ENCODE measurements at places on chromosomes 3 and 15. TPM values are rescaled to one million over a fixed set of nuclear protein-coding genes. Genes with fewer than 3 reads are reported as not detected.

Gene CDHR4
- not detected for total RNA-seq

Gene RMDN3
- total RNA-seq, result 9.4 TPM

Gene RARB
- 30.3 TPM for total RNA-seq

Gene RLBP1
- total RNA-seq, result not detected

DNA sequence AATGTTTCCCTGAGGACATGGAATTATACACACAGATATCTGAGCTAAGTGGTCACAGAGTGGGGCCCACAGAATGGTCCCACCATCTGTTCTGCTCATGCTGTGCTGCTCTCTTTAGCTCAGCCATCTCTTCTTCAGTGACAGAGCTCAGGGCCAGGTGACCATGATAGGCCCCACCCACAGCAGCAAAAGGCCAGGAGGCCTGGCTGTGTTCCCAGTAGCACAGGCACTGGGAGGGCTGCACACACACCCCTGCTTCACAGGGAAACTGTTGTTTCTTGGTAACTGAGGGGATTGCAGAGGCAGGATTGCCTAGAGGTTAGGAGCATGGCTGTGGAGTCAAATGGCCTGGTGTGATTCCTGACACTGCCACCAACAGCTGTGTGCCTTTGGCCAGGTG is 4.8 kb upstream of the FBXW12 start:
- DNase-seq, result no peak

GRCh38 chr3:32778389-32778788 is 39.4 kb upstream of the TRIM71 start:
- DNase-seq, result no peak

GRCh38 chr3:14126887-14127505 is 2.1 kb downstream of the TMEM43 start:
- no peak for DNase-seq

DNA sequence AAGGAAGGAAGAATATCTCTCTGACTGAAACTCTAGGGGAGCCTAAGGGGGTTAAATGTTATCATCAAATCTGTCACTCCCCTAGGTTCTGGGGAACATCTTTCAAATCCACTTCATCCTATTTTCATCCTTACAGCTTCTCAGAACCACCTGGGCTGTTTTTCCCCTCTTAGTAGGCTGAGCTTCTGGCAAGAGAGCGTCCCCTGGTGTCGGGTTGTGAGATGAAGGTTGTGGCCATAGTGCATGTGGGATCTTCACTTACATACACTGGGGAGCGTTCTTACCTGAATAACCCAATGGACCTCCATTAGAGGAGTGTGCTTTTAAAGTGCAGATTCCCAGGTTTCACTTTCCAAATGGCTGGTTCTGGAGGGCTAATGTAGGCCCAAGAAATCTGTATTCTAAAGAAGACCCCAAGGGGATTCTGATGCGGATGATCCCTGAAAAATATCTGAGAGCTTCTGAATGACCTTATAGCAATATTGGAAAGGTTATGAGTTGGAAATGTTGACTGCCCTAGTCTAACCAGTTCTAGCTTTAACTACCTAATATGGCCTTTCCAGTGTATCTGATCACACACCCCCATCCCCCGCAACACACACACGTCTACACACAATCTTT is 663.7 kb downstream of the AGBL1 start:
- peak; percentile 37 for DNase-seq

GRCh38 chr15:36232491-36232890 is 346.9 kb upstream of the CDIN1 start:
- no peak for DNase-seq

- no peak for DNase-seq
These were observed 302.5 kb downstream of the OCA2 start for GRCh38 chr15:27796405-27797320.

DNA sequence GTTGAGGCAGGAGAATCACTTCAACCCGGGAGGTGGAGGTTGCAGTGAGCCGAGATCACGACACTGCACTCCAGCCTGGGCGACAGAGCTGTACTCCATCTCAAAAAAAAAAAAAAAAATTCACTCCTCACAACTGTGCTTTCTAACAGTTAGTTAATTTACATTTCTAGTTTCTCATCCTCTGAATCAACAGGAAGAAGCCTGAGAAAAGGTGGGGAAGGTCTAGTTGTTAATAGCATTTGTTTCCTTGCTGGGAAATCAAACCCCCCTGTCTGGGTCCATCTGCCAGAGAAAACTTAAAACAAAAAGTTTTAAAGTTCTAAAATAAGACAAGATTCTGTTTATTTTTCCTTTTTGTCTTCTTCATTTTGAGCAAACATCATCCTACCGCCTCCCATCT is 62.3 kb downstream of the TMEM39A start:
- no peak for DNase-seq

GRCh38 chr15:24858737-24859601 is 95.8 kb upstream of the SNRPN start:
- DNase-seq, result peak; percentile 61

- no peak for DNase-seq
These were observed 23.8 kb downstream of the MTMR14 start for GRCh38 chr3:9673082-9673481.

DNA sequence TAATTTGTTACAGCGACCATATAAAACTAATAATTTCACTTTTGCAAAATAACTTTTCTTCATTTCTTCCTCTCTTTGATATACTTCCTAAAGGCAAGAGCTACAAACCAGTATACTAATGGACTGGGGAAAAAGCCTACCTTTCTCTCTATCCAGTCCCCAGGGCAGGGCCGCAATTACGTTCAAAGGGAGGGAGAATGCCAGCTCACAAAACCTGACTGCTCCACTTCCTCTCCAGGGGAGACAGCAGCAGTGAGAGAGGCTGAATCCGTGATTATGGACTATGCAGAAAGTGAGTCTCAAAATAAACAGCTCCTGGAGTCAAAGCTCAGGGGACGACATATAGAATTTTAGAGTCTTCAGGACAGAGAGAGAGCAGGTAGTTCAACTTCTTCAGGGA is 126.9 kb upstream of the HES1 start:
- DNase-seq, result no peak

- no peak for DNase-seq
These were observed 32.5 kb downstream of the PARP15 start for GRCh38 chr3:122609798-122610559.

DNA sequence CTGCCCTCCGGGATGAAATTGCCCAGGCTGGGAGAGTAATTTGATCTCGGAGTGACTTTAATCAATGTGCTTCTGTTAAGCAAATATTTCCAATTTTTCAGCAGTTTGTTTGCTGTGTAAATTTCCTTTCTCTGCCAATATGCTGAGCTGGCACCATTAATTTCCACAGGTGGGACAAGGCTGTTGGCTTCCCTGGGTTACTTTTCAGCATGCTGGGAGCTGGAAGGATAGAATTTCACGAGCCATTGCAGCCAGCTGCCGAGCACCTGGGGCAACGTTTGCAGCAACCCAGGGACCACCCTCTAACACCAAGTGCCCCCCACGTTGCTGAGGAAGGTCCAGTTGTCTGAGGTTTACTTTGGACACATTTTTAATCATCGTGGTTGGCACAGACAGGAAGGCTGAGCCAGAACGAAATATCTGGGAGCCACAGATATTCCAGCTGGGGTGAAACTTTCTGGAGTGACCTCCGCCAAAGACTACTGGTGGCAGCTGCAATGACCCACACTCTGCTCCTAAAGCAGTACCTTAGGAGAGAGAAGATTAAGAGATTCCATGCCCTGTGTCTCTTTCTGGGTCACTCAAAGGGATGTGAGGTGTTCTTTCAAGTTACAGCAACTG is 293.3 kb upstream of the RGMA start:
- DNase-seq, result no peak

DNA sequence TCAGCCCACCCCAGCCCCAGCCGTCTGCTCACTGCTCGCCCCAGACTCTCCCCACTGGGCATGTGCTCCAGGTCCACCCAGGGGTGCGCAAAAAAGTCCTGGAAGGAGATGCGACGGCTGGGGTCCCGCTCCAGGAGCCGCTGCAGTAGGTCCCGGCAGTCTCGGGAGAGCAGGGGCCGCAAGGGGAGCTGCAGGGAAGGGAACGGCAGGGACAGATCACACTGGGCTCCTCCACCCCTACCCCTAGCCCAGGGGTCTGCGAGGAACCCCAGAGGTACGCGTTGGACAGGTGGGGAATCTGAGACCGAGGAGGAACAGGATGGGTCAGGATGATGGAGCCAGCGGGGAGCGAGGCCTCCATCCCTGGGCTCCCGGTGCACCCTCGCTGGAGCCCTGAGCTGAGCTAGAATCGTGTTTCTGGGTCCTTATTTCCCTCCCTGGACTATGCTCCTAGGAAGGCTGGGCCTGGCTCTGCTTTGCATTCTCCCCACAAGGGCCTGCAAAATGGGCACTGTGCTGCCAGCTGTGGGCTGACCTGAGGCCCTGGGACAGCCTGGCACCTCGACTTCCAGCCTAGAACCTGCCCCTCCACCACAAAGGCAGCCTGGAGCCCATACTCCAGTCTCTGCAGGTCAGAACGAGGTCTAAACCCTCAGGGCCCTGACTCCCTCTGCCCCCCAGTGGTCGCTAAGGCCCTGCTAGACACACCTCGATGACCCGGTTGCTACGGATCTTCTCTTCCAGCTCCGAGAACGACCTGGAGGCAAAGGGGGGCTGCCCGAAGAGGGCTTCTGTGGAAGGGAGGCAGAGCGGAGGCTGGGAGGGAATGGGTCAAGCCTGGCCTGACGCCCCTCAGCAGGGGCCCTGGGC is 3.2 kb downstream of the ULK3 start:
- no peak for DNase-seq

DNA sequence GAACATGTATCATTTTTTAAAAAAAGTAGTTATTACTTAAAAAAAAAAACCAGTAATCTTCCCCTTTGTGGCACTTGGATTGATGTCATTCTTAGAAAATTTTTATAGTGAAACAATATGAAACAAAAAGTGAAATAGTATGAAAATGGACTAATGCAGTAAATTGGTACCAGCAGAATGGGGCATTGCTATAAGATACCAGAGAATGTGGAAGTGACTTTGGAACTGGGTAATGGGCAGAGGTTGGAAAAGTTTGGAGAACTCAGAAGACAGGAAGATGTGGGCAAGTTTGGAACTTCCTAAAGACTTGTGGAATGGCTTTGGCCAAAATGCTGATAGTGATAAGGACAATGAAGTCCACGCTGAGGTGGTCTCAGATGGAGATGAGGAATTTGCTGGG is 66.6 kb downstream of the TTC23 start:
- no peak for DNase-seq

Measured in umbilical cord (tissue), 2 donors.